ENCODE measurements at places on chromosomes 1 and 21.

GRCh38 chr1:160981584-160982411 lies 27.2 kb upstream of the ITLN2 start:
- DNase-seq: no peak

DNA sequence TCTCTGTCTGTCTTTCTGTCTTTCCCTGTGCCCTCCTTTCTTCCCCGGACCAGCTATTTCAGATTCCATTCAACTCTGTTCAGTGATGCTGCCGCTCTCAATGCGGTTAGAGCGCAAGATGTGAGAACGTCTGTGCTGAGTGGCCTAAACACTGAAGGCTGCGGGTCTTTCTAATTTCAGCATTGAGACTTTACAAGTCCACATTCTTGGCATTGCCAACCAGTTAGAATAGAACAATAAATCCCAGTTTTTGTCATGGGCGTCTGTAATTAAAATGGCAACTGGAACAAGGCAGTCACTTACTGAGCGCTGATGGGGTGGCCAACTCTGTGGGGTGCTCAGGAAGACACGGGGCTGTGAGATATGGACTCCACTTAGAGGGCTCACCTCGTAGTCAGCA lies 112.8 kb downstream of the DHRS3 start:
- no peak for DNase-seq

DNA sequence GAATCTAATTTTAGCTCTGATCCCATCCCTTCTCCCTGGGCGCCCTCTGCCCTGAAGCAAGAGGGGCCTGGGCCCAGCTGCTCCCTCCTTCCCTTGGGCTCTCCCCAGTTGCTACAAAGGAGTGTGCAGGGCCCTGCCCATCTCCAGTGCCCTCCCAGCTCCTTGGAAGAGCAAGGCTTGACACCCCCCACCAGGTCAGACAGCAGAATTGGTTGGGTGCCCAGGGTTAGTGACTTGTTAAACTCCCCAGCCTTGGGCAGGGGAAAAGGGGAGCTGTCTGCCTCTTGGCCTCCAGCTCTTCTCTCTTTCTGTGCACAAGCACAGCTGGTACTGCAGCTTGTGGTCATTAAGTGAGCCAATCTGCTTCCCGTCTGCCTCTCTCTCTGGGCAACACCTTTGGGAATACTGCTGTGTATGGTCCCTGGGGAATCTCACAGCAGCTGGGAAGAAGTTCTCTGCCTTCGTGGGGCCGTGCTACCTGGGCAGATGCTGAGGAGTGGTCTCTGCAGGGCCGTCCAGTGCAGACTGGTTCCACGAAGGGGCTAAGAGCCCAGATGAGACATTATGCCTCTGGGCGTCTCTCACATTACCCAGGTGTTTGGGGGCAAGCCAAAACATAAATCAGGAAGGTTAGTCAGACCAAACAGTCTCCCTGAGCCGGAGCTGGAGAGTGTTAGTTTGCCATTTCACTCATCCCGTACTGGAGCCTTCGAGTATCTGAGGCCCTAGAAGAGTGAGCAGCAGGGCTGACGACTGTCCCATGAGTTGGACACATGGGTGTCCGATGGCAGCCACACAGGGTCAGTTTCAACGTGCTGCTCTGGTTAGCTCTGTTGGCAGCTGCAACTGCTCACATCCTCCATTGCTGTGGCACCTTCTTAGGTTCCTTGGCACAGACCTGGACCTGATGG lies 37.3 kb downstream of the TMEM53 start:
- no peak for DNase-seq

DNA sequence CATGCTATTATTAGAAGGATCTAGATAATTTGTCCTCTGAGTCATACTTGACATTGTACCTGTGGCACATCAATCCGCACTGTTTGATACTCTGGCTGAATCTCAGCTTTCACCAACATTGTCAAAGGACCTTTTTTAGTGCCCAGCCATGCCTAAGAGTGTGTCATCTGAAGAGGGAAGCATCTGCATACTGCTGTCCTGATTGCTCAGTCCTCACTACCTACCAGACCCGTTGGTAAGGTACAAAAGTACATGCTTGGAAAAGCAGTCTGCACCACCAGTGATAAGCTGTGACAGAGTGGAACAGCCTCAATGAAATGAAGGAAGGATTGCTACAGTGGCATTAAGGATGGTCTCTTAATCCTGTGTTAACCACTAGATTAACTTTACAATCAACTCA lies 17.1 kb downstream of the SYNC start:
- no peak for DNase-seq

DNA sequence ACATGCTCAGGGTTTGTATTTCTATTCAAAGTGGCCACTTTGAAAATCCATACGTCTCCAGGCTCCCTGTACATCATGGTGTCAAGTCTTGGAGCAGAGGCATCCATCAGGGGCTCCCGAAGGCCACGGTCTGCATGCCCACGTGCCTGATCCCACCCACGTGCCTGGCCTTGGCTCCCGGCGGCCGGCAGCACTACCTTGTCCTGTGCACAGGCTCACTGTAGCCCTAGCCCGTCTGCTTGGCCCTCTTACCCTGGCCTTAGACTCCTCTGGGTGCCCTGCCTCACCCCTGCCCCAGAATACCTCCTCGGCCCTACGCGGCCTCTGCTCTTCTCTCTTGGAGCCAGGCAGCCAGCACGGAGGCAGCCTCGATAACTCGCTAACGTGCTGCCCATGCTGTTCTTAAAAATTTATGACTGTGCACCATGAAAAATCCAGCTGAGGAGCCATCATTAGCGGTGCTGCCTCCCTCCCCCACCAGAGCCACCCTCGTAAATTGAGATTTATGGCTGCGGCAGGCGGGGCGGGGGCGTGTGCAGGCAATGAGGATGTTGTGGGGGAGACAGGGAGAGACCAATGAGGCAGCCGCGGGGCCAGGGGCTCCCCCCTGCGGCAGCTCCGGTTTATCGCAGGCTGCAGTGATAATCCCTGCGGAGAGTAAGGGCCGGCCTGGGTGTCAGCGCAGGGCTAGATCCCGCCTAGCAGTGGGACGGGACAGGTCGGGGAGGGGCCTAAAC lies 24.6 kb downstream of the DMAP1 start:
- DNase-seq: no peak

- DNase-seq: no peak
Measured at GRCh38 chr1:215728169-215728568, 161.1 kb downstream of the KCTD3 start.
